ENCODE measurements at places on chromosomes 11 and 22. TPM values are rescaled to one million over a fixed set of nuclear protein-coding genes. Genes with fewer than 3 reads are reported as not detected.
A peak's percentile ranks its signal among the peaks of the same experiment; 100 is the strongest.

DNA sequence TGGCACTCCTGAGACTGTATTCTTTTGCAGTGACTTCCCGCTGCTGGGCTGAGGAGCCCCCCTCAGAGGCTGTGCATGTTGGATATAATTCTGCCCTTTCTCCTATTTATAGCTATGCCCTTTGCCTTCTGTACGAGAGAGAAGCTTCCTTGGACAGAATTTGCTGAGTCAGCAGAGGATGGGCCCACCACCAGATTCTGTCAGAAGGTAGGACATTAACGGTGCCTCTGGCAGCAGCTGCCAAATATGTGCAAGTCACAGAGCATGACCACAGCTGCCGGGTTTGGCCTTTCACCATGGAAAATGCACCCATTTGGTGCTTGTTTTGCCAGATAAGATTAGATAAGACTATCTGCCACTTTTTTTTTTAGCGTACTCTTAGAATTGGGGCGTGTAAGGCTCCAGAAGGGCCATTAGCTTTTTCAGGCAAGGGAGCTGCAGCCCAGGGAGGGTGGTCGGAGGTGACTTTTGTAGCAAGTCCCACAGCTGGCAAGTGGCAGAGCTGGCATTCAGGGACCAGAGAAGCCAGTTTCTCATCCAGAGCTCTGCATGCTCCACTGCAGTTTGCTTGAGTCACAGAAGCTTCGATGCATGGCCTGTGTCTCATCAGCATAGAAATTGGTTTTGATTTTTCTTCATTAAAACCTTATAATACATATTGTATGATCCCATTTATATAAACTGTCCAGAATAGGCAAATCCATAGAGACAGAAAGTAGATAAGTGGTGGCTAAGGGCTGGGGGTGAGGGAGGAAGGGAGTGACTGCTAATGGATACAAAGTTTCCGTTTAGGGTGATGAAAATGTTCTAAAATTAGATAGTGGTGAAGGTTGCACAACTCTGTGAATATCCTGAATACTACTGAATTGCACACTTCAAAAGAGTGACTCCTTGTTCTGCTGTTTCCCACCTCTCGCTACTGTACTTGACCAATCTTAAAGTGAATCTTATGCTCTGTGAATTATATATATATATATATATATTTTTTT, 15.8 kb downstream of the UPB1 start:
- no peak for DNase-seq

DNA sequence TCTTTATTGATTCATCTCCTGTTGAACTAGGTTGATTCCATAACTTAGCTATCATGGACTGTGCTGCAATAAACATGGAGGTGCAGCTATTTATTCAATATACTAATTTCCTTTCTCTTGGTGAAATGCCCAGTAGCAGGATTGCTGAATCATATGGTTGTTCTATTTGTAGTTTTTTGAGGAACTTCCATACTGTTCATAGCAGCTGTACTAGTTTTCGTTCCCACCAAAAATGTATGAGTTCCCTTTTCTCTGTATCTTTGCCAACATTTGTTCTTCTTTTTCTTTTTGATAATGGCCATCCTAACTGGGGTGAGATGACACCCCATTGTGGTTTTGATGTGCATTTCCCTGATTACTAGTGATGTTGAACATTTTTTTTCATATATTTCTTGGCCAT, 87.2 kb upstream of the NAV2 start:
- no peak for DNase-seq

DNA sequence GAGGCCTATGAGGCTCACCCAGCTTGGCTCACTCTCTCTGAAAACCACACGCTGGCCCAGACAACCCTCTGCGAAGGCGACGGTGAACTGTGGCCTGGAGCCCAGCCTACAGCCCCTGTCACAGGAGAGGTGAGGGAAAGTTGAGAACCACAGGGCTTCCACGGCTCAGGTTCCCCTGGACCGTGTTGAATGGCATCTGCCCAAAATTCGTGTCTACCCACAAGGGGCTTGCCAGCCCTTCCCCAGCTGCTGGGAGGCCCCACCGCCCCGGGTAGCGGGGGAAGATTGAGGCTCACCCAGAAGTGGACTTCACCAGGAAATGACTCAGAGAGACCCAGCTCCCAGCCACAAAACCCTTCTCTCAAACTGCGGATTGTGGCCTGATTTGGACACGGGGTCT, 197.1 kb downstream of the CTTN start:
- DNase-seq: no peak

- DNase-seq: no peak
Observed at GRCh38 chr11:313304-313786, 495 bp upstream of the IFITM1 start.

GRCh38 chr11:31645747-31646146, 136.2 kb downstream of the ELP4 start:
- peak; percentile 84 for DNase-seq

DNA sequence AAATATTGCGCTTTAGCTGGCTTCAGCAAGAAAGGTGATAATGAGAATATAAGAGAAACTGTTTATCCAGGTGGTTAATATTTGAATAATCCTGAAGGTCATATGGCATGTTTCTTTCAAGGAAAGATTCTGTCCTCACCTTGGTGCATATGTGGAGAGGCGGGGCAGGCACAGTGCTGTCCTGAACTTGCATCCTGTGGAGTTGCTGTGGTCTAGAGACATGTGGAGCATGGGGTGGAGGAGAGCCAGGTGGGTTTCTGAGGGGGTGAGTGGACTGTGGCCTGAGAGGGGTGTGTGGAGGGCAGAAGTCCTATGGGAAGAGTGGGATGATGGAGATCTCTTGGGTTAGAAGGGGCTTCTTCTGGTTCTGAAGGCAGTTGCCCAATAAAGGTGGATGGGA, 65.5 kb downstream of the GRIK4 start:
- no peak for DNase-seq

- DNase-seq: no peak
Observed at GRCh38 chr11:74487875-74488274, 5.6 kb downstream of the LIPT2 start.

DNA sequence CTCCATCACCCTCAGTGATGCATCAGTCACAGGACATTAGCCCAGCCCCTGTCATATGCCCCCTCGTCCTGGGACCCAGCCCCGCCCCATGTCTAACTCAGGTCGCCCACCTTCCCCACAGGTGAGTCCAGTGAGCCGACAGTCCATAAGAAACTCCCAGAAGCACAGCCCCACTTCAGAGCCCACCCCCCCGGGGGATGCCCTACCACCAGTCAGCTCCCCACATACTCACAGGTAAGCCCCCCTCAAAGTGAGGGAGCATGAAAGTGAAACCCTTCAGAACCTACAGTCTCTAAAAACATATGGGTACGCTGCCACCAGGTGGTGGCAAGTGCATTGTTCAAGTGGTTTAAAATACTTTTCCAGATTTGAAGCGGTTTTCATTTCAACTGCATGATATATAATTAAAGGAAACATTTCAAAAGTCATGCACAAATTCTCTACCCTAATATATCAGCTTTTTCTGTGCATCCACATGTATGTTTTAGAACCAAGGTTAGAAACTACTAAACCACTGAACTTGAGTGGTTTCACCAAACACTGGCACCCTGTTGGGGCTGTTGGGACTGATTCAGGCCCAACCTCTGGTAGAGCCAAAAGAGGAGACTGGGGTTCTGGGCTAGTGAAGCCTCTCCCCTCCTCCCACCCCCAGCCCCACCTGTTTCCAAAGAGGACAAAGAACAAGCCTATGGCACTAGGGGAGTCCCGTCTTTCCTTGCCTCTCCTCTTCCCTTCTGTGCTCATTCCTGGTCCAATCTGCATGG, 17.3 kb downstream of the EPS8L2 start:
- DNase-seq: peak; percentile 50

DNA sequence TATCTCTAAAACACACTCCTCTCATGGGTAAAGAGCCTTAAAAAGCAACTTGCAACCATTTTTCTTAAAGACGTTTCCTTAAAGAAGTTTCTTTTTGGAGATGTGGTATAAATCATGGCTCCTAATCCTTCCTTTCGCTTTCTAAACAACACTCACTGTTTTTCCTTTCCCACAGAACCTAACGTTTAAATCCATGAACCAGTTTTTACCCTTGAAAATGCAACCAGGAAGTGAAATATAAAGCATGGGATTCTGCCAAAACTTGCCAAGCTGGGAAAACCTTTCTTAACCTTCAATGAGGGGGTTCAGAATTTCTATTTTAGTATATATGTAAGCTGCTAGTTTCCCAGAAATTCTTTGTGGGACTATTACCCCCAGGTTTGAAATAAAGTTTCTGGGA, 8.6 kb downstream of the PLEKHA7 start:
- DNase-seq: peak; percentile 13

PGR gene
- total RNA-seq: not detected

- no peak for DNase-seq
Observed at GRCh38 chr11:99865951-99866350, 821.1 kb upstream of the ARHGAP42 start.

DNA sequence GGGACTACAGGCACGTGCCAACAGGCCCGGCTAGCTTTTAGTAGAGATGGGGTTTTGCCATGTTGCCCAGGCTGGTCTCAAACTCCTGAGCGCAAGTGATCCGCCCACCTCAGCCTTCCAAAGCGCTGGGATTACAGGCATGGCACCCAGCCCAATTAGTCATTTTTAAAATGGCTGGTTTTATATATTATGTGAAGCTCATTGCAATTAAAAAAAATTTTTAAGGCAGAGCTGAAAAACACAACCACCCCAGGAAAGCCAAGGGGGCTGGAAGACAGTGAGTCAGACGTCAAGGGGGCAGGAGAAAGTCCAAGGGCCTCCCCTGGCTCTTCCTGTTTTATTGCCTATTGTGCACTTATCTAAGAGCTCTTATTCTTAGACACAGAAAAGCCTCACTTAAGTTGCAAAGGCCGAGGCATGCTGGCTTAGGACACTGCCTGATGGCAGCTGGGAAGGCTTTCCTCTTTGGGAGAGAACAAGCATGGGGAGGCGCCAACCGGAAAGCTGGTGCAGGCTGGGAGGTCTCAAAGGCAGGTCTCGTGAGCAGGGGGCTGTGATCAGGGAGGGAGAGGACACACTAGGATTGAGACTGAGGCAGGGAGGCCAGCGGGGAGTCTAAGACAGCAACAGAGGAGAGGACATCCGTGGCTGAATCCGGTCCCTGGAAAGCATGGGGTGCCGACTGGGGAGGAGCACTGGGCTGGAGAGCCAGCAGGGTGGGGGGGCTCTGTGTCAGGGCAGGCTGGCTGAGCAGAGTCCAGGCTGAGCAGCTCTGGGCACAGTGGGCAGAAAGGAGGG, 11.1 kb upstream of the OSM start:
- peak; percentile 89 for DNase-seq

DNA sequence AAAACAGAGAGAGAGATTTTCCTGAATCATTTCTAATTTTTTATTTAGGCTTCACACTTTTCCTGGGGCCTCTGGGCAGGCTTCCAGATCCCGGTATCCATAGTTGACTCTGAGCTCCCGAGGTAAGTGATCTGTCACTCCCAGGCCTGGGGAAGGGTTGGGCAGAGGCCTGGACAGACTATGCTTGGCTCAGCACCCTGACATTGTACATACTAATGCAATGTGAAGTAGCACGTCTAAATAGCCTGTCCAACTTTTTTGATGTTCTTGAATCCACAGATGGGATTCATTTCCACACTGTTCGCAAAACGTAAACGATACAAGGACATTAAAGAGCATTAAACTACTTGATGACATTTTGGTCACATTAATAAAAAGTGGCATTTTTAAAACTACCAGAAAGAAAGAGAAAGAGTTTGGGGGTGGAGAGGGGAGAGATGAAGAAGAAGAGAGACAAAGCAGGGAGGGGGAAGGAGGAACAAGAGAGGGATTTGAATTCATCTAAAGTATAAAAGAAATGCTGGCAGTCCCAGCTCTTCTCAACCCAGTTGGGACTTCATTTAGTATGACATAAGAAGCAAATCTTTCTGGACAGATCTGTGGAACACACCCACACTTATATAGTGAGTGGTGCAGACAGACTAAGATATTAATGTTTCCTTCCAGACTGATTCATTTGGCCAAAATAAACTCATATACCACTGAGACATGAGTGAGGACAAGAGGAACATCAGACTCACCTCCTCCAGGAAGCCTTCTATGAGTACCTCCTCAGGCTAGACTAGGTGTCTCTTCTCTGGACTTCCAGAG, 514.2 kb downstream of the SOX6 start:
- no peak for DNase-seq

VPREB1 gene
- total RNA-seq: not detected

GRCh38 chr22:41528938-41529561, 15.2 kb downstream of the POLR3H start:
- DNase-seq: no peak

GRCh38 chr11:22392561-22392960, 54.4 kb downstream of the SLC17A6 start:
- DNase-seq: peak; percentile 14

INS gene
- total RNA-seq: not detected

Data from endothelial cell of umbilical vein (primary cell).